ENCODE measurements at places on chromosomes 5 and 9. TPM values are rescaled to one million over a fixed set of nuclear protein-coding genes. Genes with fewer than 3 reads are reported as not detected.

The RBM27 gene
- 11.1 TPM for total RNA-seq

The SNX24 gene
- total RNA-seq: 8.1 TPM

The ECSCR gene
- total RNA-seq: 2.1 TPM

The SLC4A9 gene
- not detected for total RNA-seq

The PAPPA gene
- 80.3 TPM for total RNA-seq

The SPATA31A3 gene
- total RNA-seq: not detected

The SLC6A19 gene
- total RNA-seq: not detected

The ARL14EPL gene
- not detected for total RNA-seq

The CCDC180 gene
- 1.7 TPM for total RNA-seq

The DROSHA gene
- total RNA-seq: 32.1 TPM

The IL3 gene
- not detected for total RNA-seq

The CFAP90 gene
- total RNA-seq: 0.37 TPM

The NPR3 gene
- 6.5 TPM for total RNA-seq

The IFNA6 gene
- not detected for total RNA-seq

The TMC1 gene
- not detected for total RNA-seq

The DBN1 gene
- total RNA-seq: 86.3 TPM

The TSSK1B gene
- total RNA-seq: 0.12 TPM

The IL5 gene
- total RNA-seq: not detected

The LCN12 gene
- not detected for total RNA-seq

The KCNV2 gene
- total RNA-seq: not detected

The FANCC gene
- 3.6 TPM for total RNA-seq

The HACD4 gene
- 1.3 TPM for total RNA-seq

The RBM18 gene
- 7.3 TPM for total RNA-seq

The ASPN gene
- 11.6 TPM for total RNA-seq

The FOXD4L4 gene
- total RNA-seq: not detected

The HAPLN1 gene
- 0.34 TPM for total RNA-seq

The IRX1 gene
- 0.12 TPM for total RNA-seq

The SV2C gene
- total RNA-seq: not detected

The IFNA2 gene
- not detected for total RNA-seq

The ENG gene
- total RNA-seq: 213 TPM

The F12 gene
- total RNA-seq: 0.49 TPM

The GABRP gene
- not detected for total RNA-seq

The RAB14 gene
- total RNA-seq: 30.3 TPM

The OTULINL gene
- total RNA-seq: 0.06 TPM

The GFPT2 gene
- 98.0 TPM for total RNA-seq

The WNT8A gene
- not detected for total RNA-seq
